ENCODE measurements at places on chromosomes 2 and 18.

DNA sequence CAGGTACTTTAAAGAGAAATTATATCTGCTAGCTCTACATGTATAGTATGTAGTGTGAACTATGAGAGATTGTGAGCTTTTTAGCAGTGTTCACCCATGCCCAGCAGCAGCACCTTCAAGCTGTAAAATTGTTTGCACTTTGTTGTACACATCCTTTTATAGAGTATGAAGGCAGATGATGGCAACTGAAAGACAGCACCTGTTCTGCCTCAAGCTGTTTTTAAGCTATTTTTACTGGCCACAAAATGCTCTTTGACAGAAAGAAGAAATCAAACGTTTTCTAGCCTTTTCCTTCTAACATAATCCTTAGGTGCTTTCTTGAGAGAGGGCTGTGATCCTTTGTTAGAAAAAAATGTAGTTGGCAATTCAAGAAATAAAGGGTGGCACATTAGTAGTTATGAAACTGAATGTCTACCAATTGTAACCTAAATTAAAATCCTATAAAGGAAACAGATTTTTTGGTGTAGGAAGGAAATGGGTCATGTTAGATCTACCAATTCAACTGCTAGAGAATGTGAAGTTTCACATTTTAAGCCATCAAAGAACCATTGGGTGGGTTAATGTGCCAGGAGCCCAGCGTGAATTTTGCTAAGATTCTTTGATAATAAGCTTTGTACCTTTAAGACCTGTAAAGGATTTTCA lies 59.5 kb downstream of the R3HDM1 start:
- no peak for DNase-seq

- no peak for DNase-seq
These were observed 81.0 kb downstream of the TAF4B start for GRCh38 chr18:26307161-26307773.

DNA sequence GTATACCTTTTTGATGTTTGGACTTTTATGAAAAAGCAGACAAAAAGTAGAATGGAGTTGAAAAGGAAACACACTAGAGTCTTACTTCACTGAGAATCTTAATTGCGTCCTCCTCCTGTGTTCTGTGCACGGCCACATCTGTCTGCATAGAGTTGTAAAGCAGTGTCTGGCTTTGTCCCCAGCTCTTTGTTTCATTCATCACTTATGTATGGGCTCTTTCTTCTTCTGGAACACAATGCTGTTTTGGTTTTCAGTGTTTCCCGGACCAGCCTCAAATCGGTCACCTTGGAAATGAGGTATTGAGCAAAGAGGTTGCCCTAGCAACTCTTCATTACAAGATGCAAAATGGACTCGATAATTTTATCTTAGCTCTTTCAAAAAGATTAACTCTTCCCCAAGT lies 104.3 kb upstream of the CNGA3 start:
- DNase-seq: no peak

- DNase-seq: no peak
These were observed 591.3 kb upstream of the ZNF804A start for GRCh38 chr2:184006998-184007397.

- DNase-seq: peak; percentile 72
These were observed at the start of gene CDC42EP3 for GRCh38 chr2:37671009-37671815. TSS of gene CDC42EP3 (minus strand) at chr2:37671642. CDS start at chr2:37646587, 25,055 bp downstream.

DNA sequence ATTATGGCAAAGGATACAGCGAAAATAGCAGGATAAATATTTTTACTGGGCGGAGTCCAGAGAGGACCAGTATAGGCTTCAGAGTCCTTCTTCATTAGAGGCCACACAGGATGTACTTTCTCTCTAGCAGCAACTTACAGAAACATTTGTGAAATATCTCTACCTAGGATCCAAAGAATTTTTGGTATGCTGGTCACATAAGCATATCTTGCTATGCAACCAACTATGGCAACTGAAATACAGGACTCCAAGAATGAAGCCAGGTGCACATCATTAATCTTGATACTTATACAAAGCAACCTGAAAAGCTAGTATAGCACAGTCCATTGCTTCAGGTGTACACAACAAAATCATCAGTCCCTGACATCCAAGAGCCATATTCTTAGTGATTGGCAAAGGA lies 59.1 kb upstream of the NABP1 start:
- no peak for DNase-seq

DNA sequence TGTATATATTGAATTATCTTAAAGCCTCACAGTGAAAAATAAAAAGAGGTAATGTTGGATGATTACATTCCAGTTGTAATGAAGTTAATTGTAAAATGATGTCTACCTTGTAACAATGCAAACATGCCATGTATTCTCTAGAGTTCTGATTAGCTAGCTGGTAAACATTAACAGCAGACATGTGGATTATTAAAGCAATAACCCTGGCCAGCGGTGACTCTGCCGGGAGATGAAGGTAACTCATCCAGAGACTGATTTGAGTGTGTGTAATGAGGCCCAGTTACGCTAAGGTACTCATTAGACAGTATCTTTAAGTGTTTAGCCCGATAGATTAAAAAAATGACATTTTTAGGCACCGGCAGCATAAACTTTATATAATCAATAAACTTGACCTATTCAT lies 79.6 kb upstream of the REV1 start:
- DNase-seq: no peak

- no peak for DNase-seq
These were observed 84.7 kb upstream of the CYRIA start for GRCh38 chr2:16750175-16750924.

GRCh38 chr2:231193216-231193615 lies 5.2 kb upstream of the ARMC9 start:
- no peak for DNase-seq

GRCh38 chr2:232315923-232316299 lies 62.6 kb upstream of the ALPP start:
- DNase-seq: no peak

GRCh38 chr2:181746844-181747243 lies 66.5 kb upstream of the NEUROD1 start:
- no peak for DNase-seq

DNA sequence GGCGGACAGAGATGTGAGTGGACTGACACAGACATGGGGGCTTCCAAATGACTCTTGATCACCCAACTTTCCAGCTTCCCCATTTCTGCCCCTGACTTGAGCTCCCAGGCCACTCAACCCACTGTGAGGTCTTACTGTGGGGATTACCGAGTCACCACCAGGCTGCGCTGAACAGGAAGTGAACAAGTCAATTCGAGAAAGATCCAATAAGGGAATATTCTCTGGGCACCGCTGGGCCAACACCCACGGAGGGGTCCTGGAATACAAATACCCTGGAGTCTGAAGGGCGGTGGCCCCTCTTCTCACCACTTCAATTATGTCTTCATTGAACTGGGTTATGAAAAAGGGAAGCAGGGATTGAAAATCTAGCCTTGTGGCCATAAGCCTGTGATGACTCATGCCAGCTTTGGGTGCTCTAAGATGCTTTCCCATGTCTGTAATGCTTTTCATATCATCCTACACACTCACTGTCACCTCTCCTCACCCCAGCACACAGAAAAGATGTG lies 37.7 kb downstream of the BCL11A start:
- DNase-seq: peak; percentile 57
